ENCODE measurements at places on chromosomes 11 and 22.
A peak's percentile ranks its signal among the peaks of the same experiment; 100 is the strongest.

- no peak for DNase-seq
Measured at GRCh38 chr11:19966441-19966840, 193.8 kb downstream of the DBX1 start.

- no peak for DNase-seq
Measured at GRCh38 chr11:63770763-63771162, 2.2 kb upstream of the ZFTA start.

GRCh38 chr11:105000167-105000566 lies 22.8 kb downstream of the CASP5 start:
- peak; percentile 48 for DNase-seq

DNA sequence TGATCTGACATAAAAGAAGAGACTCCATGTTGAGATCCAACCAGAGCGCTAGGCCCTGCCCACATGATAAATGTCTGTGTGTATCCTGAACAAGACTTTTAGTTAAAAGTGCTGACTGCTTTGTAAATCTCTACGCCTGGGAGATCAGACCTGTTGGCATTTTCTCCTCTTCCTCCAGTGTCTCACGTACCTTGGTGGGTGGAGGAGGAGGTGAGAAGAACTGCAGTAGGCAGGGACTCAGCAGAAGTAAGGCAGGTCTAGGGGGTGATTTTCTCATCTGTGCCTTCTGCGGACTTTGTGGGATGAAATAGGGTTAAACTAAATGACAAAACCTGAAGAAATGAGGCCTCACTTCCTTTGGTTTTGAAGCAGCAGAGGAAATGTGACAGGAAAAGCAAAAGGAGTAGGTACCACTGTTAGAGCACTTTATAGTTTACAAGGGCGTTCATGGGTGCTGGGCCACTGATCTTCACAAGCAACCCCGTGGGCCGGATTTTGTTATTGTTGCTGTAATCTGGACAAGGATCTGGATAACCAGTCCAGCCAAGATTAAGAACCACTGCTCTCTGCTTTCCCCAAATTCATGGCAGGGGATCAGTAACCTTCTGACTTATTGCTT lies 36.7 kb upstream of the PLET1 start:
- no peak for DNase-seq

GRCh38 chr22:46659791-46660186 lies 39.6 kb downstream of the GRAMD4 start:
- DNase-seq, result no peak

- DNase-seq, result peak; percentile 57
Measured at GRCh38 chr11:114134870-114135269, 75.4 kb downstream of the ZBTB16 start.

DNA sequence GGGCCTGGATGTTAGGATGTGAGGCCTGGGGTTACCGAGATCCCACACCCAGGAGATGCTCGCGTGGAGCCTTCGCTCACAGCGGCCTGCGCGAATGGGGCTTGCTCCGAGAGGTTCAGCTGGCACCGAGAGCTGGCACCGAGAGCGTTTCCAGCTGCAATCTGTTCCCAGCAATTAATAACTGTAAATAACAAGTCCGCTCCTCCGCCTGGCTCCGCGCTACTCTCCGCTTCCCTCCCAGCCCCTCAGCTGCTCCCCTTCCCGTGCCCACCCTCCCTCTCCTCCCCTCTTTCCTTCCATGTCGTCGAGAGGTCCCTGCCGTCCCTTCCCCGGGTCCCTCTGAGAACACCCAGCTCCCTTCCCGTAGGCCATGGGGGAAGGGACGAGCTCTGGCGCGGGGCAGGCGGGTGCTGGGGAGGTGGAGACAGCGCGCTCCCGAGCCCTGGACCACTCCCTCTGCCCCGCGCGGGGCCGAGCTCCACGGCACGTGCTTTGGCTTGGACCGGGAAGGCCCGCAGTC lies 110.8 kb downstream of the WNT7B start:
- no peak for DNase-seq

GRCh38 chr11:71917646-71918140 lies 10.7 kb downstream of the XNDC1N start:
- DNase-seq, result no peak

DNA sequence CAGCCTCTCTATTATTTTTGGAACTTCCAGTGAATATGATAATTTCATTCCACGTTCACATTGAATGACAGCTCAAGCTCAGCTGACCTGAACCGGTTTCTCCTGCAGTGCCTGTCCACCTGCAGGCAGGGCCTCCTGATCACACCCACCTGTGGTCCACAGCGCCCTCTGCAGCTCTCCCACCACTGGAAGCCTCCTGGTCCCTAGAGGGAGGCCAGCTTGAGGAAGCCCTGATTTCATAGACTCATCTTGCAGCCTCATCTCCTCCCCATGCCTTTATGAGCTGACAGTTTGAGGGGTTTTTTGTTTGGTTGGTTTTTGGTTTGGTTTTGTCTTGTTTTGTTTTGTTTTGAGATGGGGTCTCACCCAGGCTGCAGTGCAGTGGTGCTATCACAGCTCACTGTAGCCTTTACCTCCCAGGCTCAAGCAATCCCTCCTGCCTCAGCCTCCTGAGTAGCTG lies 29.9 kb upstream of the MALAT1 start:
- DNase-seq, result peak; percentile 96

DNA sequence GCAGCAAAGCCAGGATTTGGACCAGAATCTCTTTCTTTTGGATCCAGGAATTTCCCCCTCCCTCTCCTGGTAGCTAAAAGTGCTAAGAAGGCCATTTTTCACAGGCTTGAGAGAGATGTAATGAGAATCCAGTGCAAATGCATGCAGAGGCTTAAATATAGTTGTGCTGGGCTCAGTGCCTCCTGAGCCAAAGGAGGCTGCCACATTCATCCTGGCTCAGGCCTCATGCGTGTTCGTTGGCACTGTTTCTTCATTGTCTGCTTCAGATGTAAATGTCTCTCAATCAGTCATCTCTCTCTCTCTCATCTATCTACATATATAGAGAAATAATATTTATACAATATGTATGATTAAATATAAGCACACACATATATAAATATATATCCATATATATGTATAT lies 83.6 kb downstream of the INSC start:
- DNase-seq, result no peak
